Activated T-cell treated with anti-CD3 and anti-CD28 coated beads, Interleukin-2, amount 50 U/mL, for 72 hours (primary cell): ENCODE measurements at places on chromosomes 6 and 20.

DNA sequence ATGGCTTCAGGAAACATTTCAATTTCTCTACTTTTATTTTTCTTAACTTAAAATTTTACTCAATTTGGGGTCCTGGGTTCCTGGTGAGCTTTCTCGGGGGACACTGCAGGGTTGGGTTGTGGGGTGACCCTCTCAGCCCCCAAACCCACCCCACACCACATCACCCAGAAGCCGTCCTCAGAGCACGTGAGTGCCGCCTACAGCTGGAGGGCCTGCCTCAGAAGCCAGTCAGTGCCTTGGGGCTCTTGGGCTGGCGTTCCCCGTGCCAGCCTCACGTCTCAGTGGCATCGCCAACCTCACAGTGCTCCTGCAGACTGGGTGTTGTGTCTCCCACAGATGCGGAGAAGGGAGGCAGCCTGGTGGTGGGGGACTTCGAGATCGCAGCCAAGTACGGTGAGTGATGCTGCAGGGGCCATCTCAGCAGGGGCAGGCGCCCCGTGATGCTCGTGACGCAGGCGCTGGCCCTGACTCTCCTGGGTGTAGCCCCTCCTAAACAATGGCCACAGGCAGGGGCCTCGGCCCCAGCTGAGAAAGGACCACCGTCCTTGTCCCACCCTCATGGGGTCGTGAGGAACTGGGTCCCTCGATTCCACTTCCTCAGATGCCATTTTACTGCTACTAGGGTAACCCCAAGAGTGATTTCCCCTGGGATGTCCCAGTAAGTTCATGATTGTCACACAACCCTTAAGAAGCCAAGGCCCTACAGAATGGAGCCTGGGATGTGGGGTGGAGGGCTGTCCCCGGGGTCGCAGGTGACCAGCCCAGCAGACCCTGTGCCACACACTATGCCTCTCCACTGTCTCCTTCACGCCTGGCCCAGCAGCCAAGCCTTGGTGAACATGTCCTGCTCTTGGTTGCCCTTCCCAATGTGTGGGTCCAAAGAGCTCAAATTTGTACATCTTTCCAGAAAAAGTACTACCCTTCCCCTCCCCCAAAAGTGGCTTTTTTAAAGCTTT is 23.8 kb upstream of the PYGB start:
- no peak for DNase-seq

DNA sequence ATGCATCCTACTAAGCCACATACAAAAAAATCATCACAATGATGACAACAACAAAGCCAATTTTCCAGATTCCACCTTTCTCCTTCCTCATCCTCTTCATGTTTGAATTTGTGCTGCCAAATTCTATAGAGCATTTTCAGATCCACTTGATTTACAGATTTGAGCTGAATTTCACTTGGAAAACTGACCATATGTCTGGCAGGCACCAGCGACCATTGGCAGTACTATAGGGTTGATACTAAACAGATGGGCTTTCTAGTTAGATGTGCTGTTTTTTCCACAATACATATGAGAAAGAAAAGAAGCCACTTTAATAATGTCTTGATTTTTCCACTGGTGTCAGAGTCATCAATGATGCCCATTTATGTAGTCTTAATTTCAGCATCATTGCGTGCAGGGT is 127.0 kb downstream of the PHACTR3 start:
- DNase-seq, result no peak

DNA sequence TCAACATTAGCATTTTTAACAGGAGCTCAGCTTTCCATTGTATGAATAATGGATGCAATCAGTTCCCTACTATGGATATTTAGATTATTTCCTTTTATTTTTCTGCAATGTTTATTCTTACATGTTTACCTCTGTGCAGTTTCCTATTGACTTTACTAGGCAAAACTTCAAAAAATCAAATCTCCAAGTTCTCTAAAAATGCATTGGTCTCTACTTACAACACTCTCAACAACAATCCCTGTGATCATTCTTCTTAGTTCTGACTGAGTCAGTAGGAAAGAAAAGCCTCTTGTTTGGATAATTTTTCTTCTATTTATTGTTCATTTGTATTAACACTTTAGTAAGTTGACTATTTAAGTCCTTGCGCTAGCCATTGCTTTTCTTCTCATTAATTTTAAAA is 126.1 kb downstream of the KIF13A start:
- DNase-seq, result no peak

DNA sequence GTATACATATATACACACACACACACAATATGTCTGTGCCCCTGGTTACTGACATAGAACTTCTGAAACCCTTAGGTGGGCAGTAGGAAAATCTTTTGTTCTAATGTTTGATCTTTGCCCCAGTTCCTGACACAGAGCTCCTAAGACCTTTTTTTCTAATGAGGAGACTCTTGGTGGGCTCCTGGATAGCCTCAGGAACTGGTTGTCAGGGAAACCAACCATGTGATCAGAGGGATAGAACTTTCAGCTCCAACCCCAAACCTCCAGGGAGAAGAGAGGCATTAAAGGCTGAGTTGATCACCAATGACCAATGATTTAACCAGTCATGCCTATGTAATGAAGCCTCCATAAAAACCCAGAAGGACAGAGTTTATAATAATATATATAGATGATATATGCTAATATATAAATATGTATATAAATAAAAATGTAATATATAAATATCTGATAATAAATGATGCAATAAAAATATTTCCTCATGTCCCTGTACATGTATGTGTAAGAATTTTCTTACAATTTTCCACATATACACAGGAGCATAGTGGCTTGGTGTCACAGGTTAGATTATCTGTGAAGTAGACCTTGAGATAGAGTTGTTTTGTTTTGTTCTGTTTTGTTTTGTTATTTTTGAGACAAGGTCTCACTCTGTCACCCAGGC is 93.3 kb downstream of the GPX5 start:
- no peak for DNase-seq
